PC-3 (cell line): ENCODE measurements at places on chromosomes 7 and 10. TPM values are rescaled to one million over a fixed set of nuclear protein-coding genes. Genes with fewer than 3 reads are reported as not detected.

UNCX gene
- not detected in 2 replicates for total RNA-seq

CAV2 gene
- total RNA-seq: 76.6 and 84.4 TPM in 2 replicates

TSPAN12 gene
- total RNA-seq: 7.2 and 8.3 TPM in 2 replicates

ZNF316 gene
- 17.5 and 26.7 TPM in 2 replicates for total RNA-seq

OPN4 gene
- total RNA-seq: not detected in 2 replicates

PTPN20 gene
- total RNA-seq: 3.6 and 3.9 TPM in 2 replicates

IGFBP1 gene
- total RNA-seq: 1.3 and 1.5 TPM in 2 replicates

SPDYE6 gene
- total RNA-seq: not detected in 2 replicates

NPSR1 gene
- not detected in 2 replicates for total RNA-seq

SYCE1 gene
- not detected in 2 replicates for total RNA-seq

LHFPL3 gene
- total RNA-seq: not detected in 2 replicates

BLVRA gene
- total RNA-seq: 27.6 and 33.9 TPM in 2 replicates

MSS51 gene
- total RNA-seq: 3.2 and 3.5 TPM in 2 replicates

MYL10 gene
- 0.69 TPM in 1 of 2 replicates, not detected in the other for total RNA-seq

AQP1 gene
- total RNA-seq: 0.81 and 1.2 TPM in 2 replicates

STK31 gene
- 0.12 and 1.6 TPM in 2 replicates for total RNA-seq

IGFBP3 gene
- 120 and 136 TPM in 2 replicates for total RNA-seq

CLCN1 gene
- total RNA-seq: 0.55 and 0.69 TPM in 2 replicates

IDI2 gene
- not detected in 2 replicates for total RNA-seq

HMX3 gene
- total RNA-seq: 0.51 TPM in 1 of 2 replicates, not detected in the other

RFC2 gene
- 57.4 and 60.4 TPM in 2 replicates for total RNA-seq

HPSE2 gene
- total RNA-seq: 0.15 TPM in 1 of 2 replicates, not detected in the other

PPP1R17 gene
- total RNA-seq: not detected in 2 replicates

HOXA10 gene
- total RNA-seq: 36.0 and 46.1 TPM in 2 replicates
